ENCODE measurements at places on chromosomes 13 and 19. TPM values are rescaled to one million over a fixed set of nuclear protein-coding genes. Genes with fewer than 3 reads are reported as not detected.

Gene MCEMP1
- total RNA-seq: 9.1 TPM

DNA sequence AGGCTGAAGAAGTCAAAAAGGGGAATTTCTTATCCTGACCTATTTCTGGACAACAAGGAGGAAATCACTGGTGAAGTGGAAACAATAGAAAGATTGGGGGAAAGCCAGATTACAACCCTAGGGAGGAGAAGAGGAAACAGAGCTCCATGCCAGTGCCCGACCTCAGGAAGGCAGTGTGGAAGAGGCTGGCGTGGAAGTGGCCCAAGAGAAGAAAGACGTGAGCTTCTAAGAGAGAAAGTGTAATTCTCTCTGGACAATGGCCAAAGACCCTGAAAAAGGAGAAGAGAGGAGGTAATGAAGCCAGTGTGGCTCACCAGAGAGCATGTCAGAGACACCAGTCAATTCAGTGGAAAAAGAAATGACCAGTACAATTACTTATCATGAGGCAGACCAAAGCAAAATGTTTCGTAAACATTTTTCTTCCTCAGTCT, 52.6 kb upstream of the URAD start:
- no peak for DNase-seq

- DNase-seq: no peak
These were observed 210.9 kb downstream of the RGCC start for GRCh38 chr13:41668130-41668757.

GRCh38 chr19:3737487-3738205, 23.8 kb downstream of the APBA3 start:
- DNase-seq: no peak

GRCh38 chr19:30360376-30361106, 11.6 kb upstream of the ZNF536 start:
- peak; percentile 62 for DNase-seq

Gene TMEM59L
- total RNA-seq: 2.0 TPM

GRCh38 chr19:1440418-1440801, 2.2 kb downstream of the RPS15 start:
- DNase-seq: no peak

Data from mesenteric fat pad (tissue), 1 donor.